ENCODE measurements at places on chromosomes 1 and 21.

DNA sequence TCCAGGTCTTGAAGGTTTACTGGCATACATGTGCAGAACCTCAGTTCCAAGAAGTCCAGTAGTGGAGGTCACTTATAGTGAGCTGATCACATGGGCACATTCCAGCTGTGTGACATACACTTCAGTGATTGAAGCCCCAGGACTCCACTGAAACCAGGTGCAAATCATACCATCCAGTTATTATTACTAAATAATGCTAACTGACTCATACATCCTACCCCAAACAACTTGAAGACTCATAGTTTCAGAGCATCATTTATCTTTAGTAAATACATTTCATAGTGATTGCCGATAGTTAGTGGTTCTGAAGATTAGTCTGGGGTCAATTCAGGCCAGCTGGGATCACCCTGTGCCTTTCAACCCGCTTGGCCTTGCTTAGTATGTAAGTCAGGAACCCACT lies 137.9 kb upstream of the UBE2U start:
- DNase-seq = no peak

- no peak for DNase-seq
Observed at GRCh38 chr1:98314601-98315000, 346.9 kb upstream of the SNX7 start.

DNA sequence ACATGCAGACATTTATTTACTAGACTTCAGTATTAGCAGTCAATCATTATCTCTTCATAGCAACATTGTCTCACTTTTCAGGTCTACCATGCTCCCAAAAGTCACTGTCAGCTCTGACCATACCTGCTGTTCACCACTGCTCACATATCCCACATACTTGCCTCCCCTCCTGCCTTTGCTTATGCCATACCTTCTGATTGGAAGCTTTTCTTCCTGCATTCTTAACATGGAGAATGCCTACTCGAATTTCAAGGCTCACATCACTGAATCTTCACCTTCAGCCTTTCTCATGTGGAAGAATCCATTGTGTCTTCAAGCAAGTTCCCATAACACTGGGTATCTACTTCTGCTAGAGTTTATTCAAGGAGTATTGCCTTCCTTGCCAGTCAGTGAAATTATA lies 135.4 kb downstream of the NTNG1 start:
- DNase-seq = no peak

- no peak for DNase-seq
Observed at GRCh38 chr1:98331718-98332311, 329.7 kb upstream of the SNX7 start.

- DNase-seq = no peak
Observed at GRCh38 chr1:99674115-99675064, 28.5 kb downstream of the PALMD start.

DNA sequence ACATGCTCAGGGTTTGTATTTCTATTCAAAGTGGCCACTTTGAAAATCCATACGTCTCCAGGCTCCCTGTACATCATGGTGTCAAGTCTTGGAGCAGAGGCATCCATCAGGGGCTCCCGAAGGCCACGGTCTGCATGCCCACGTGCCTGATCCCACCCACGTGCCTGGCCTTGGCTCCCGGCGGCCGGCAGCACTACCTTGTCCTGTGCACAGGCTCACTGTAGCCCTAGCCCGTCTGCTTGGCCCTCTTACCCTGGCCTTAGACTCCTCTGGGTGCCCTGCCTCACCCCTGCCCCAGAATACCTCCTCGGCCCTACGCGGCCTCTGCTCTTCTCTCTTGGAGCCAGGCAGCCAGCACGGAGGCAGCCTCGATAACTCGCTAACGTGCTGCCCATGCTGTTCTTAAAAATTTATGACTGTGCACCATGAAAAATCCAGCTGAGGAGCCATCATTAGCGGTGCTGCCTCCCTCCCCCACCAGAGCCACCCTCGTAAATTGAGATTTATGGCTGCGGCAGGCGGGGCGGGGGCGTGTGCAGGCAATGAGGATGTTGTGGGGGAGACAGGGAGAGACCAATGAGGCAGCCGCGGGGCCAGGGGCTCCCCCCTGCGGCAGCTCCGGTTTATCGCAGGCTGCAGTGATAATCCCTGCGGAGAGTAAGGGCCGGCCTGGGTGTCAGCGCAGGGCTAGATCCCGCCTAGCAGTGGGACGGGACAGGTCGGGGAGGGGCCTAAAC lies 24.6 kb downstream of the DMAP1 start:
- peak; percentile 83 for DNase-seq

GRCh38 chr1:206703661-206704060 lies 19.0 kb downstream of the MAPKAPK2 start:
- no peak for DNase-seq

GRCh38 chr21:38688068-38688467 lies 117.7 kb upstream of the ETS2 start:
- DNase-seq = no peak

DNA sequence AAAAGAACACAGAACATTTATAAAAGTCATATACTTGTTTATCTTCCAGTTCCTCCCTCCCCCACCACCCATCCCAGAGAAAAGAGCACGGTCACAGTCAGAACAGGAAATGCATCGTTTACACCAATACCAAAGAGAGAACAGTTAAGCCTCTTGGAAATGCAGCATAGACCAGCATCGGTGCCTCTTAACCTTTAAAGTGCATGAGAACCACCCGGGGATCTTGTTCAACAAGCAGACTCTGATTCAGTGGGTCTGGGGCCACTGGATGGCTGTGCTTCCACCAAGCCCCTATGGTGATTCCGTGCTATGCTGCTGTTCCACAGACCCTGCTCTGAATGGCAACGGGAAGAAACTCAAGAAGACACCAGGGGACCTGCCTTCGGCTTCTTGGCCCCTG lies 19.2 kb downstream of the FAM89A start:
- DNase-seq = no peak

- no peak for DNase-seq
Observed at GRCh38 chr1:64098846-64099582, 104.4 kb upstream of the UBE2U start.

GRCh38 chr1:203129501-203130231 lies 2.1 kb downstream of the ADORA1 start:
- no peak for DNase-seq

DNA sequence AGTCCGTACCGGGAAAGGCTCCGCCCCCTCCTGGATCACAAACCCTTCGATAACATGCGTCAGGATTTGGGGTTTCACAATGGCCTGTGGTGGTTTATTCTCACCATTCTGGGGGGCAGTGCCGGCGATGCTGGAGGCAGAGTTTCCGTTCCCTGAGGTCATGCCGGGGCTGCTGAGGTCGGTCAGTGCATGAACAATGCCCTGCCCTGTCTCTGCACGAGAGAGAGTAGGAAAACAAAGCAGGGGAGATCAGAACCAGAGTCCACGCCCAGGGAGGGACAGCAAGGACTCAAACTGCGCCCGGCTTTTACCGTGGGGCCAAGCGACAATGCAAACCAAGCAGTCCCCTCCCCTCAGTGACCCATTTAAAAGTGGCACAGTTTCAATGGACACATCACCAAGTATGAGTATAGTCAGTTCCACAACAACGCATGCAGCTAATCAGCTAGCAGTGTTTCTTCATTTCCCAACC lies 13.2 kb upstream of the A3GALT2 start:
- DNase-seq = no peak

- DNase-seq = no peak
Observed at GRCh38 chr1:151158751-151159251, 2.4 kb downstream of the TNFAIP8L2 start.

DNA sequence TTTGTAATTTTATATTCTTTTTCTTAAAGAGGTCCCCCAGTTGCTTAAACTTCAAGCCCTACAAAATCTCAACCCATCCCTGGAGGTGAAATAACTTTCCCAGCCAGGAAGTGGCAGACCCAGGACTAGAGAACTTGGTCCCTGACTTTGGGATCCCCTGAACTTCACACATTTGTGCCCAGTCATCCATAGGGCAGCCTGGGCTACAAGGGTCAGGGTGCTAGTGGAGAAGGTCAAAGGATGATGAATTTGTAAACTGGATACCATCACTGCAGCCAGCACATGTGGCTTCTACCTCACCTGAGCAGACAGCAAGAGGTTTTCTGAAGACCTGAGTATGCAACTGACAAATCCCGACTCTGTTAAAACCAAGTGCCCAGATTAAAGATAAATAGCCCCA lies 31.4 kb downstream of the HIVEP3 start:
- no peak for DNase-seq

Measured in fibroblast of skin of left quadriceps (primary cell).